Left ventricle myocardium superior (tissue), 1 donor: ENCODE measurements at places on chromosomes 11 and 22.
A peak's percentile ranks its signal among the peaks of the same experiment; 100 is the strongest.

GRCh38 chr11:111514216-111515031 is at the start of gene HOATZ:
Gene HOATZ, plus strand, starts transcription at chr11:111514778. Its CDS starts 7 bp downstream, at chr11:111514785.
- DNase-seq = no peak

GRCh38 chr11:63506876-63507275 is 992 bp downstream of the LGALS12 start:
- DNase-seq = no peak

DNA sequence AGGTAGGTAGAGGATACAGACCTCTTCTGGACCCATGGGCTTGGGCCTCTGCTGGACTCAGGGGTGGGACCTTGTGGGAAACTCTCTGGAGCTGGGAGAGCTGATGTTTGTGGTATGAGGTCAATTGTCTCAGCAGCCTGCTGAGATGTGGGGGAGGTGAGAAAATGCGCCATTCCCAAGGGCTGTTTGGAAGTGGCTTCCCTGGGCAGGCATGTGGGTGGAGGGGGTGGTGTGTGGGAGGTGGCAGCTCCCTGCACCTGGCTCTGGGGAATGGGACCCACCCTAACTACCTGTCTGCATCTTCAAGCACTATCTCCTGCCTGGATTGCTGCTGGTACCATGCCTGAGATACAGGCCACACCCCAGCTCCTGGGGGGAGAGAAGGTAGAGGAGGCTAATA is 97.4 kb upstream of the THY1 start:
- no peak for DNase-seq

GRCh38 chr11:73034777-73035176 is 107.3 kb downstream of the FCHSD2 start:
- no peak for DNase-seq

- no peak for DNase-seq
Measured at GRCh38 chr11:78424334-78425270, 7.0 kb upstream of the GAB2 start.

GRCh38 chr11:85590848-85591483 is 36.2 kb downstream of the DLG2 start:
- DNase-seq = no peak

- DNase-seq = no peak
Measured at GRCh38 chr11:35135222-35135621, 3.7 kb upstream of the CD44 start.

- no peak for DNase-seq
Measured at GRCh38 chr11:115185931-115186330, 318.3 kb downstream of the CADM1 start.

- DNase-seq = no peak
Measured at GRCh38 chr11:34303028-34303570, 54.7 kb downstream of the ABTB2 start.

DNA sequence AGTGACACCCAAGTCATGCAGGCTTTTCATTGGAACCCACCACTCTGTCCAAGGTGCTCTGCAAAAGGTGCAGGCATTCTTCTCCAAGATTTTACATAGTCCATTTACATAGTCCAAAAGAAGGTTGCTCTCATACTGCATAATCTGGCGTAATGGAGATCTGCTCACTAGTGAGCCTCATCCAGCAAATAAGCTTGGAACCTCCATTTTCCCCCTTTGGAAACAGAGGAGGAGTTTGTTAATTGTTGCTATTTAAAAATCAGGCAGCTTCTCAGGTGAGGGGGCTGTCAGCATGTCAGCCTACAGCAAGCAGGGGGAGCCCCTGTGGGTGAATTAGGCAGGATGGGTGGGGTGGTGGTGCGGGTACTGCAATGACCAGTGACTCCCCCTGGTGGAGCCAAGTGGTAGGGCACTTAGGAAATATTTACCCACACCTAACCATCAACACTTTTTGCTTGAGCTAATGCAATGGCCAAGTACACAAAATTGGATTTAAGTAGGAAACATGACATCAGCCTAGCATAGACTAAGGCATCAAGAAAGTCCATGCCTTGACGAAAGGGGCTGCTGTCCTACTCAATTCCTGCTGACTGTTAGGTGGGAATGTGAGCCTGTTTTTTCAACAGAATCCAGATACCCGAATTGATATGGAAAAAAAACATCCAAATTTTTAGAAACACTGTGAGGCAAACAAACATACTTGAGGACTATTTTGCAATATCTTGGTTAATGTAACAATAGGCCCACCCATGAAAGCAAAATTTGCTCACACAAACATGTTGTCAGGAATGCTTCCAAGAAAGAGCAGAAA is 64.5 kb downstream of the AMBRA1 start:
- peak; percentile 69 for DNase-seq

GRCh38 chr11:111663820-111664219 is 61.6 kb downstream of the SIK2 start:
- peak; percentile 56 for DNase-seq

GRCh38 chr22:29457730-29458129 is 19.3 kb downstream of the RFPL1 start:
- DNase-seq = no peak

- no peak for DNase-seq
Measured at GRCh38 chr11:48079596-48079995, 99.2 kb downstream of the PTPRJ start.

DNA sequence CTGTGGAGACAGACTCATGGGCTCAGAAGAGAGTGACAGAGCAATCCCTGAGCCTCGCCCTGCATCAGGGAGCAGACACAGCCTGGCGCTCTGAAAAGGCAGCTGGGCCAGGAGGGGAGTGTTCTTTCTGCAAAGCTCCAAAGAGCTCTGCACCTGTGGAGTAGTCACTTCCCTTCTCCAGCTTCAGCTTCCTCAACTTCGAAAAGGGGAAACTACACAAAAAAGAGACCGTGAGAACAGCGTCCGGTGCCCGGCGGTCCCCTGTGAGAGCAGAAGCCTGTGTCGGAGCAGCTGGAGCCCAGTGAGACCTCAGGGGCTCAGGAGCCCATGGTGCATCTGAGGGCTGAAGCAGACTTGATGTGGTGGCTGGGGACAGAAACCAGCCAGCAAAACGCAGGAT is 35.1 kb downstream of the TP53I11 start:
- no peak for DNase-seq

- no peak for DNase-seq
Measured at GRCh38 chr11:64538501-64538951, 52.5 kb upstream of the SLC22A12 start.

- DNase-seq = no peak
Measured at GRCh38 chr11:107707807-107708206, 4.0 kb downstream of the SLN start.

- DNase-seq = peak; percentile 8
Measured at GRCh38 chr22:44103735-44104480, 76.8 kb upstream of the PARVG start.

GRCh38 chr11:21630934-21631478 is 561.9 kb upstream of the ANO5 start:
- DNase-seq = no peak

DNA sequence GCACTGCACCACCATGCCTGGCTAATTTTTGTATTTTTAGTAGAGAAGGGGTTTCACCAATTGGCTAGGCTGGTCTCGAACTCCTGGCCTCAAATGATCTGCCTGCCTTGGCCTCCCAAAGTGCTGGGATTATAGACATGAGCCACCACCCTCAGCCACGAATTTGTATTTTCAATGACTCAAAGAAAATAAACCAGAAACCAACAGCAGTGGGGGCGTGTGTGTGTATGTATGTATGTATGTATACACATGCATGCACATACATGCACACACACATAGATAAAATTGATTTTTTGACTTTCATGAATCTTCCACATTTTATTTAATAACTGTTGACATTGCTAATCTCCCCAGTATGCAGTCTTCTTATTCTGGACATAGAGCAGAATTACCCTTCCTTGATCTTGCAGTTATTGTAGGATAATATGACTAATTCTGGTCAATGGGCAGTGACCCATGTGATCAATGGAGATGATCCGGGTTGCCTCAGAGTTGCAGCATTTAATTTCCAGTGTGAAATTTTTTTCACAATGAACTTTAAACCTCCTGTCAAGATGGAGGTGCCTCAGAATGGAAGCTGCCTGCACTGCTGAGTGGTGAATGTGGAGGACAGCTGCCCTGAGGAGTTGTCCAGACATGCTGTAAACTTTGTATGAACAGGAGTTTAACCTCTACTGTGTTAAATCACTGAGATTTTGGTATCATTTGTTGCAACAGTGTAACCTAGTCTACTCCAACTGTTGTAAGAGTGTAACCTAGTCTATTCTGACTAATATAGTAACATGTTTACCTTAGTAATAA is 12.8 kb upstream of the PTPN5 start:
- DNase-seq = no peak

- peak; percentile 28 for DNase-seq
Measured at GRCh38 chr11:58179648-58180047, 9.2 kb upstream of the OR9Q2 start.

GRCh38 chr22:24893341-24894070 is 53.0 kb downstream of the LHFPL7 start:
- DNase-seq = no peak

- peak; percentile 62 for DNase-seq
Measured at GRCh38 chr11:78420796-78421209, 3.2 kb upstream of the GAB2 start.

DNA sequence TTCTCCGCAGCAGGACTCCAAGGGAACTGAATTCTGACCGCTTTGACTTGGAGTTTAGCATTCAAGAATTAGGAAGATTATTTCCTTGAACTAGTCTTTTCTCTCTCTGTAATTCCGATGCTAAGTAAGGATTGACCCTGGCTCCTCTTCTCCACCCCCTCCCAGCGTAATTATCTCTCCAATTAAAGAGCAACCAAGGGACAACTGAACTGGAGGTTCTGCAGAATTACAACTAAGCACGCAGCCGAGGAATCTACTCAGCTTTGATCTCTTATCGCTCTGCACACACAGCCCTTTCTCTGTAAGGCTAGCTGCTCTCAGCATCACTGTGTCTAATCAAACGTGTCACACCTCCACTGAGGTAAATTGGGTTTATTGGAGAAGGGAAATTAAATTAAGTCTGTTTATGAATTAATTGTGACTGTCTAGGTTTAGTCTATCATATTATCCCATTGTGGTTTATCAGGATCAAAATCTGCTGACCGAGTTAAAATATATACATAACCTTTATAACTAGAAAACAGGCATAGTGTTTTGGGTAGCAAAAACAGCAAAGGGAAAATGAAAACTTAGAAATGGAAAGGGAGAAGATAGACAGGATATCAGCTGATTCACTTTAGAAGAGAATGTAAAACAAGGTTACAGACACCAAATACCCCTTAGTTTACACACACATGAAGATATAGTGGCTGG is 241.3 kb upstream of the LARGE1 start:
- no peak for DNase-seq

DNA sequence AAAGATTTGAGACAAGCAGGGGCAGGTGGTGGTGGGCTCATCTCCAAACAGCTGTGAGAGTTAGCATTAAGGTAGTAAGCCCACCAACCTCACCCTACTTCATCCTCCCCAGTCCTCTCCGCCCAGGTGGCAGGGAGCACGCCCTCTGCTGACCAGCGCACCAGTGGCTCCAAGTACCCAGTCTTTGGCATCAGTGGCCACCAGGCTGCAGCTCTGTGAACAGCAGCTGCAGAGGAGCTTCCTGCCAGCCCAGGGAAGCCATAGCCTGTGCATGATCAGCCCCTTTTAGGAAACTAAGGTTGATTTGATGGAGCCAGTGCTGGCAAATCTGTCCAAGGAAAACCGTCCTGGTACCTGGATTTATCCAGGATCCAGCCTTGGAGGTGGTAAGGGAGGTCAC is 21.7 kb downstream of the CAVIN3 start:
- DNase-seq = peak; percentile 71

GRCh38 chr11:119482521-119483011 is 59.6 kb upstream of the THY1 start:
- no peak for DNase-seq

DNA sequence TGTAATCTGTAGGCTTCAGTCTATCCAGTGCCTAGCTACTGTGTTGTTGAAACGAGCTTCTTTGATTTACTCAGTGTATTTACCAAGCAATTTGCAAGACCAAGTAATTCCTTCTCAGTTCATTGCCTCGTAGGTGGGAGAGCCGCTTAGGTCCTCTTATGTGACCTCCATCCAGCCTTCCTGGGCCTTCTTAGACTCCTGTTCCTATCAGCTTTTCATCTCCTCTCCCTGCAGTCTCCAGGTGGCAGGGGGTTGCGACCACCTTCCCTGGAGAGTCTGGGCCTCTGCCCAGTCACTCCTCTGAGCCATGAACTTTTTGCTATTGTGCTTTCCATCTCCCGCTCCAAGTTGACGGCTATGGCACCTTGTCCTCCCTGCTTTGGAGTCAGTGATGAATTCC is 251.8 kb downstream of the KIRREL3 start:
- DNase-seq = no peak

DNA sequence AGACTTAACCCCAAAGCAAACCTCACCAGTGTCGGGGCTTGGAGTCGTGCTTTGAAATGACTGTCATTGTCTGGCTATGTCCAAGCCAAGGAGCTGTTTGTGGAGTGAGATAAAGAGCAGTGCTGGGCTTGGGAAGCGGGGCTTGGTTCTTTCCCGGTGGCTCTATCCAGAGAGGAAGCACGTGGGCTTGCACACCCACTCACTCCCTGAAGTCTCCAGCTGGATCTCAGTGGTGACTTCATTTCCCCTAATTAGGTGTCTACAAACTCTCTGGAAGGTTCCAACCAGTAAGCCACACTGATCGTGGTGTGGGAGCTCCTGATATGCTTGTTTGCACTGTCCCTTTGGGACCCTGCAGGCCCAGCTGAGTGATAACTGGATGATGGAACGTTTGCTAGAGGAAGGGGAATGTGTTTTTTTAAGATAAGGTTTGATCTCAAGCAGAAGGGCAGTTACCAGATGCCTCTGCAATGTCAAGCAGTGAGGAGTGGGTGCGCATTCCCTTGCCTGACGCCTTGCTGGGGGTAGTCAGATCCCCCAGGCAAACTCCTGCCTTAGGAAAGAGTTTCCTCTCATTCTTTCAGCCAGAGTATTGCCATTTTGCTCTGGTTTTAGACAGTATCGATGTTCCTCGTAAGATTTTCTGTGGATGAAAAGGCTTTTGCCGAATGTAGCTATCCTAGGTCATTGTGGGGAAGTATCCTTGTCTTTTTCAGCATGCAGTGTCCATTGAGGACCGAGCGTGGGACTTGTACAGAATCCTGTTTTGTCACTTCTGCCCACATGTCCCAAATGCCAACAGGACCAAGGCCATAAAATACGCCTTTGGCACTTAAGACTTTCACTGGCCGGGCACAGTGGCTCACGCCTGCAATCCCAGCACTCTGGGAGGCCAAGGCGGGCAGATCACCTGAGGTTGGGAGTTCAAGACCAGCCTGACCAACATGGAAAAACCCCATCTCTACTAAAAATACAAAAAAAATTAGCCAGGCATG is 90.9 kb downstream of the MICAL2 start:
- peak; percentile 74 for DNase-seq

DNA sequence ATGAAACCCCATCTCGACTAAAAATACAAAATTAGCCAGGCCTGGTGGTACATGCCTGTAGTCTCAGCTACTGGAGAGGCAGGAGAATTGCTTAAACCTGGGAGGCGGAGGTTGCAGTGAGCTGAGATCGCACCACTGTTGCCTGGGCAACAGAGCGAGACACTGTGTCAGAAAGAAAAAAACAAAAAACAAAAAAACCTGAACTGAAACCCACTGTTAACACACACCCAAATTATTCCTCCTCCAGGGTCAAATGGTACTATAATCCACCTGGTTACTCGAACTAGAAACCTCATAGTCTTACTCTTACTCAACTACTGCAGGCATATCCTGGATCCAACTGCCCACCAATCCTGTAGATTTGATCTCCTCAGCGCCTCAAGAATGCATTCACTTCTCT is 35.5 kb downstream of the USP28 start:
- DNase-seq = no peak
